ENCODE measurements at places on chromosomes 6 and 20. TPM values are rescaled to one million over a fixed set of nuclear protein-coding genes. Genes with fewer than 3 reads are reported as not detected.

The ZBTB46 gene
- polyA plus RNA-seq = 5.4 TPM

The CST7 gene
- 1.8 TPM for polyA plus RNA-seq

The BPIFB1 gene
- 0.07 TPM for polyA plus RNA-seq

The LSM14B gene
- 23.4 TPM for polyA plus RNA-seq

The CLPSL2 gene
- polyA plus RNA-seq = not detected

DNA sequence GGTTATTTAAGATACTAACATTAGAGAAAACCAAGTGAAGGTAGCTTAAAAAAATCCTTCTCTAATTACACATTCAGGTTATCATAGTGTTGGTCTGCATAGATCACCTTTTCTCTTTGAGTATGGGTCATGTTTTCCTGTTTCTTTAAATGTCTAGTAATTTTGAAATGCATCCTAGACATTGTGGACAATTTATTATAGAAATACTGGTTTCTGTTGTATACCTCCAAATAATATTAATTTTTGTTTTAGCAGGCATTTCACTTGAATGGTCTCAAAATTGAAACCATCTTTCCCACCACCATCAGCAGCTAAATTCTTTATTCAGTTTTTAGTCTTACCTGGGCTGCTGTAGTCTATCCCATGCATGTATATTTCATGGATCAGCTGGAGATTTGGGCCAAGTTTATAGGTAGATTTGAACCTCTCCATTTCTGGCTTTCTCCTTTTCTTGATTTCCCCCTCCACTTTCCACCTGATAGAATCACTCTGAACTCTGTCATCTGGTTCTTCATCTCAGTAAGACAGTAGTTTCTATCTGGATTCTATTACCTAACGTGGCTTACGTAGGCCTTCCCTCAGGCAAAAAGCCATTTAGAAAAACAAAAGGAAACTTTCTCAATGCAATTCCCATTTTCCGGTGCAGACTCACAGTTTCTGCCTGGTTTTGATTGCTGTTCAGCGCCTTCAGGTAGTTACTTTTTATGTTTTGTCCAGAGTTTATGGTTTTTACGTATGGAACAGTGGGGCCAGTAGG is 52.3 kb downstream of the ZFAND3 start:
- DNase-seq = no peak

Measured in adrenal gland (tissue), 19 donors.